ENCODE measurements at places on chromosomes 13 and 19.

DNA sequence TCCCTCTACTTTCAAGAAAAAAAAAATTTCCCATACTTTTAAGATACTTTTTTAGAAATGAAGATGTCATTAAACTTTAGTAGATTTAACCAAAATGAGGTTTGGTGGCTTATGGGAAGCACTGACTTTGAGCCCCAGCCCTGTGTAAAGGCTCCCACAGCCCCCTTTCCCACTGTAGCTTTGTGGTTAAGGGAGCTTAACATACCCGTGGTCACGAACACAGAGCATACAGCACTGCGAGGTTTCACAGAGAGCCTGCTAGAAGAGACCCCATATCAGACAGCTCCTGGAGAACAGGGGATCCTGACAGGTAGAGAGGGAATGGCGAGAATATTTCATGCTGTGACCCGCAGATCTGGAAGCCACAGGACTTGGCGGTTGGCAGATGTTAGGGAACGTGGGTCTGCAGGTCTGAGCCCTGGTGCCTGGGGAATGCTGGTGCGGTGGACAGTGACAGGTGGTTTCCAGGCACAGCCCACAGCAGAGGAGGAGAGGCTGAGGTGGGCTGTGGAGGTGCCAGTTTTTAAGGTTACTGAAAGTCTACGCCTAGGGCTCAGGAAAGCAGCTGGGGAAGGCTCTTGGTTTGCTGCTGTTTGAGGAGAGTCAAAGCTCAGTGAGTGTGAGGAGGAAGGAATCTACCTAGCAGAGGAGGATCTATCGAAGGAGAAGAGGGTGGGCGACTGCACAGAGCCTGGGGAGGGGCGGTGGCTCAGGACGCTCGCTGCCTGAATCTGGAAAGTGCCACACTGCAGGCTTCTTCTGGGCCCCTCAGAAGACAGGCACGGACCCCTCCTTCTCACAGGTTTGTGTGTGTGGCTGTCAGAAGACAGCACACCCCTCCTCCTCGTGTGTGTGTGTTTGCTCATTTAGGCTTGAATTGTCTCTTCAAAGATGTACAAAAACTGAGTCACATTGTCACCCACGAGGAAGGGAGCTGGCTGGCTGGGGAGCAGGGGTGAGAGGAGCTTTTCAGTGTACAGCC lies 49.9 kb downstream of the SLC7A9 start:
- no peak for DNase-seq

DNA sequence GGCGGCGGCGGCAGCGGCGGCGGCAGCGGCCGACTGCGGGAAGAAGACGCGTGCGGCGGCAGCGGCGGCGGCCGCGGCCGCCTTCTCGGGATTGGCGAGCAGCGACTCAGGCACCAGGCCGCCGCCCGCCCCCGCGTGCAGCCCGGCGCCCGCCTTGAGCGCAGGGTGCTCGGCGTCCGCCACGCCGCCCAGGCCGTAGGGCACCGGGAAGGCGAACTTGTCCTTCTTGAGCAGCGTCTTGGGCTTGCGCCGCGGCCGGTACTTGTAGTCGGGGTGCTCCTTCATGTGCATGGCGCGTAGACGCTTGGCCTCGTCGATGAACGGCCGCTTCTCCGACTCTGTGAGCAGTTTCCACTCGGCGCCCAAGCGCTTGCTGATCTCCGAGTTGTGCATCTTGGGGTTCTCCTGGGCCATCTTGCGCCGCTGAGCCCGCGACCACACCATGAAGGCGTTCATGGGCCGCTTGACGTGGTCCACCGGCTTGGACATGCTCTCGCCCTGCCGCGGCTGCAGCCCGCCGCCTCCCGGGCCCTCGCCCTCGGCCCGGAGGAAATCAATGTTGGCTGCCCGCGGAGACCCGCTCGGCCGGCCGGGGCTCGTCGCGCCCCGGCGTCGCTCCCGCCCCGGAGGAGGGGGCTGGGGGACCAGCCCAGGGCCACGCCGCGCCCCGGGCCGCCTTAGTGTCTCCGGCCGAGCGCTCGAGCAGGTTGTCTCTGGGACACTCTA lies 621 bp downstream of the SOX21 start:
- DNase-seq: no peak

- no peak for DNase-seq
Measured at GRCh38 chr13:79317856-79318255, 88.2 kb downstream of the RBM26 start.

- DNase-seq: no peak
Measured at GRCh38 chr13:70108356-70109105, at the start of gene KLHL1. TSS of gene KLHL1 (minus strand) at chr13:70108452. CDS start at chr13:70107699, 753 bp downstream.

DNA sequence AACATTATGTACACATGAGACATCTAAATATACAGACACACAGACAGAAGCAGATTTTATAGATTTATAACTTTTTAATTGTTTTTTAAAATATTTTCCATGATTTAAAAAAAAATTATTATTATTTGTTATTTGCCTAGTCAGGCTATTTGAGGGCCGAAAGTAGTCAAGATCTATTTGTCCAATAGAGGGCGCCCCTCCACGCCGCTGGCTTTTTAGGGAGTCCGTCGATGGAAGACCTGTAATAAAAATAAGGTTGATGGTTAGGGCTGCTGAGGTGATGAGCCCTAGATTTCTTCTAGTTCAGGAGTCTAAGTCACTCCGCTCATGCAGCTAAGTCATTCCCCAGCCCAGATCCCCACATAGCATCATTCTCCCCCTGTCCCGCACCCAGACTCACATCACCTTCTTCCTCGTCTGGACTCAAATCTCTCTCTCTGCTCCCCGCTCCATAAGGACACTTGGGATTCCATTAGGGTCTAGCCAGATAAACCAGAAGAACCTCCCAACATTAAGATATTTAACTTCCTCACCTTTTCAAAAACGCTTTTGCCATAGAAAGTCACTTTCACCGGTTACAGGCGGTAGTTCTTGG lies 33.9 kb upstream of the CEACAM21 start:
- DNase-seq: peak; percentile 63

GRCh38 chr19:42426643-42427042 lies 545 bp downstream of the LIPE start:
- DNase-seq: no peak

DNA sequence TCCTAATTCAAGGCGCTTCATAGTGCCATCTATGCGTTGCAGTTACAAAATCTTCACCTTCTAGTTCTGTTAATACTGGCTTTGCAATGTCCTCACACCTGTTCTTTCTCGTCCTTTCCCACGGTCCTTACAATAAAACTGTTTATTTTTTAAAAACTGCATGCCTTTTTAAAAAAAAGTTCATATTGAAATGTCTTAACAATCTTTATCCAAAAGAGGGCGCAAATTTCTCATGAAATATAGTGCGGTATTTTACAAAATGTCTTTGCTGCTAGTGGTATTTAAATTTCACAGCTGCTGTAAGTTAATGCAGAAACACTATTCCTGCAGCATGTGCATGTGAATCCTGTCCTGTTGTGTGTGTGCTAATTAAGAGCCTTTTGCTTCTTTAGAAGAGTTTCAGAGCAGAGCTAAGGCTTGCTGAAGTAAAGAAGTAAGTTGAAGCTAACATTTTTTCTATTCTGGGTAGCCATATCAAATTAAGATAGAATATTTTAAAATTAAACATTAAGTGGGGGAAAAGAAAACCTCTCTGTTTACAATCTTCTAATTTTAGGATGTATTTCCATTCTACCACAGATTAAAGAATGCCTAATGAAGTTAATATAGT lies 15.8 kb upstream of the CLDN10 start:
- DNase-seq: no peak

- DNase-seq: no peak
Measured at GRCh38 chr19:33718651-33719254, 77.9 kb upstream of the KCTD15 start.

GRCh38 chr13:40408602-40409001 lies 257.8 kb downstream of the FOXO1 start:
- no peak for DNase-seq

- DNase-seq: no peak
Measured at GRCh38 chr13:99998261-99998660, 16.7 kb downstream of the ZIC2 start.

GRCh38 chr13:98103942-98104880 lies 38.7 kb upstream of the FARP1 start:
- DNase-seq: no peak

- no peak for DNase-seq
Measured at GRCh38 chr13:41136396-41137031, 3.9 kb upstream of the KBTBD6 start.

GRCh38 chr13:44591316-44591715 lies 15.2 kb upstream of the TSC22D1 start:
- DNase-seq: no peak
